Femur (tissue), 1 donor: ENCODE measurements at places on chromosomes 12 and 14.
A peak's percentile ranks its signal among the peaks of the same experiment; 100 is the strongest.

DNA sequence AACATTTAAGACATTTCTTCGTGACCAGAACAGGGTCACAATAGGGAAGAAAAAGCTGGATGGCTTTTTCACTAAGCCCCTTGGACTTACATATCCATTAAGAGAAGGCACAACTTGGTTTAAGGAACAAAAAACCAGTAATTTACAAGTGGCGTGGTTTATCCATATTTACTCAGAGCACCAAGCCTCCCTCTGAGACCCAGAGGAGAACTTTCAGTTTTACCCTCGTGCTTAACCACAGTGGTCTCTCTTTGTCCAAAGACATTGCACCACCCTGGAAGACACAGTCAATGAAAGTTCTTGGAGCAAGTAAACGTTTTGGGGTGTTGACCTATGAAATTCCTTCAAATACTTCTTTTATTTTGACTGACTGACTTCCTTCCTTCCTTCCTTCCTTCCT is 52.5 kb downstream of the SSPN start:
- DNase-seq, result no peak

GRCh38 chr12:93533310-93533709 is 39.2 kb upstream of the SOCS2 start:
- no peak for DNase-seq

- no peak for DNase-seq
These were observed 704 bp downstream of the SDR39U1 start for GRCh38 chr14:24441904-24442239.

DNA sequence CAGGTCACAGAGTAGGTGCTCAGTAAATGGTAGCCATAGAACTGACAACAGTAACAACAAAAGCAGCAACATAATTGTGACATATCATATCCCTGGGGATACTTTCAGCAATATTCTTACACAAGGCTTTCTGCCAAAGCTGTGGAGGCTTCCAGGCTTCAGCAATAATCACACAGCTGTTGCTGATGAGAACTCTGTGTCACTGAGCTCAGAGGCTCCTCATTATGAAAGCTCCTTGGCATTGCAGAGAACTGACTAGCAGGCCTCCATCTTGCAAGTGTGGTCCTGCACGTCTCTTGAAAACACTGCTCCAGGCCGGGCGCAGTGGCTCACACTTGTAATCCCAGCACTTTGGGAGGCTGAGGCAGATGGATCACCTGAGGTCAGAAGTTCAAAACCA is 97.3 kb upstream of the BTG1 start:
- DNase-seq, result peak; percentile 35

GRCh38 chr14:75306927-75307699 is 28.5 kb downstream of the FOS start:
- DNase-seq, result no peak

- DNase-seq, result no peak
These were observed 52.7 kb upstream of the POC1B start for GRCh38 chr12:89578499-89578898.

DNA sequence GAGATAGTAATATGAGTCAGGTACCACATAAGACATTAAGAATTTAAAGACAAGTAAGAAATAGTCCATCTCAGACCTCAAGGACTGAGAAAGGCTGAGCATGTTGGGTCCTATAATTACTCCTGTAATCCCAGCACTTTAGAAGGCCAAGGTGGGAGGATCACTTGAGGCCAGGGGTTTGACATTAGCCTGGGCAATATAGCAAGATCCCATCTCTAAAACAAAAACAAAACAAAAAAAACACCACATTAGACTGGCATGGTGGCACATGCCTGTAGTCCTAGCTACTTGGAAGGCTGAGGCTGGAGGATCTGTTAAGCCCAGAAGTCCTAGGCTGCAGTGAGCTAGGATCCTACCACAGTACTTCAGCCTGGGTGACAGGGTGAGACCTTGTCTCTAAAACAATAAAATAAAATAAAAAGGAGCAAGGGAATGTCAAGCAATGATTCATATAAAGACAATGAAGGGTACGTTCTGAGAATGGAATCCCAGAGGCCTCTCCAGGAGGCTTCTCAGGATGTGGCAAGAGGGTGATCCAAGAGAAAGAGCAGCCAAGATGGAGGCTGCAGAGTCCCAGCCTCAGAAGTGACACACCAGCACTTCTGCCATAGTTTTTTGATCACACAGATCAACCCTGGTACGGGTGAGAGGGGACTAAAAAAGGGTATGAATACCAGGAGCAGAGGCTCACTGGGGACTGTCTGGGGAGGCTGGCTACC is 206.4 kb downstream of the CRADD start:
- DNase-seq, result no peak

DNA sequence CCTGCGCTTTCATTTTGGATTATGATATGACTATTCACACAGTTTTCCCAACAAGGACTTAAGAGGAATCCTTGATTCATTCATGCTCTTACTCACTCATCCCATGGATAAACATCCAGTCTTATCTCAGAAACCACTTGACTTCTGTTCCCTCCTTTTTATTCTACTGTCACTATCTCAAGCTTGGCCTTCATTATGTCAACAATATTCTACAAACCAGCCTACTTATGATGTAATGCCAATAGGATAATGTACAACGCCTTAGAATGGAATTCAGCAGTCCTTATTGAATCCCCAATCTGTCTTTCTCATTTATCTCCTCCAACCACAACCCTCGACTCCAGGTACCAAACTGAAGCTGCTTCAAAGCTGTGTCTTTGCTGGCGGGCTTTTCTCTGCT is 448.5 kb downstream of the PDZRN4 start:
- no peak for DNase-seq

GRCh38 chr14:89661392-89661791 is 244.4 kb upstream of the FOXN3 start:
- no peak for DNase-seq

GRCh38 chr14:85634205-85634604 is 104.3 kb downstream of the FLRT2 start:
- no peak for DNase-seq

GRCh38 chr12:111788178-111788654 is 21.5 kb downstream of the ALDH2 start:
- no peak for DNase-seq

DNA sequence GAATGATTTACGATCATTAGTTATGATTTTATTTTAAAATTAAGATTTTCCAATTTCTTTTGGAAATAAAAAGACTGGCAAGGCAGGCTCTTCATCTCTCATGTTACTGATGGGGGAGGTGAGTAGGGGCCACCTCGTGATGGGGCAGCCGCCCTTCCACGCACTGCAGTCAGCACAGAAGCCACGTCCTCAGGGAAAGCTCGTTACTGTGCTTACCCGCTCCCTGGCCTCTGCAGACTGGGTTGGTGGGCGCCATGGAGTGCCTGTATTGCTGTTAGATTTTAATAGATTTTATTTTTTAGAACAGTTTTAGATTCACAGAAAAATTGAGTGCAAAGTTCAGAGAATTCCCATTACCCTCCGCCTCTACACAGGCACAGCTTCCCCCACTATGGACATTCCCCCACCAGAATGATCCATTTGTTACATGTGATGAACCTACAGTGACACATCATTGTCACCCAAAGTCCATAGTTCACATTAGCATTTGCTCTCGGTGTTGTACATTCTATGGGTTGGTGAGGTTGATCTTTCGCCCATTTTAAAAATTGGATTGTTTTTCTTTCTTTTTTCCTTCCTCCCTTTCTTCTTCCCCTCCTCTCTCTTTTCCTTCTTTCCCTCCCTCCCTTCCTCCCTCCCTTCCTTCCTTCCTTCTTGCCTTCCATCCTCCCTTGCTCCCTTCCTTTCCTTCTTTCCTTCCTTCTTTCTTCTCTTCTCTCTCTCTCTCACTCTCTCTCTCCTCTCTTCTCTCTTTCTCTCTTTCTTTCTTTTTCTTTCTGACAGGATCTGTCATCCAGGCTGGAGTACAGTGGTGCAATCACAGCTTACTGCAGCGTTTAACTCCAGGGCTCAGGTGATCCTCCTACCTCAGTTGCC is 30.7 kb downstream of the ADGRD1 start:
- DNase-seq, result no peak

GRCh38 chr12:78560633-78561032 is 303.9 kb upstream of the SYT1 start:
- DNase-seq, result no peak

- DNase-seq, result peak; percentile 34
These were observed 203.7 kb downstream of the PPM1H start for GRCh38 chr12:62731055-62731820.

DNA sequence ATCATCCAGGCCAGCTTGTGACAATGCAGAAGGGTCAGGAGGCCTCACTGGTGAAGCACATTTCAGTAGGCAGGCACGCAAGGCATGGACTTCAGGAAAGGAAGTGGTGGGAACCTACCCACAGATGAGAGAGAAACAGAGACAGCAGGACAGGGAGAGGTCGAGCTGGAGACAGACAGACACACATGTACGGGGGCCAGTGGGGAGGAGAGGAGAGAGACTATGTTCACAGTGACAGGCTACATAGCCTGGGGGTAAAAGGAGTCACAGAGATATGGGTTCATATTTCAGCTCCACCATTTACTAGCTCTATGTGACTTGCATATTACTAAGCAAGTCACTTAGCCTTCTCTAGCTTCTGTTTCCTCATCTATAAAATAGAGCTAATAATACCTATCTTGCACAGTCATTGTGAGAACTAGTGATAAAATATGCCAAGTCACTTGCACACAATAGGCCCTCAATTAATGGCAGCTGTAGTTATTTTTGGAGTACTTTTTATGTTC is 91.1 kb upstream of the FUT8 start:
- no peak for DNase-seq

- no peak for DNase-seq
These were observed 728.7 kb upstream of the TMEM132C start for GRCh38 chr12:127538316-127538715.

- no peak for DNase-seq
These were observed 27.4 kb upstream of the TMCC3 start for GRCh38 chr12:94677778-94678177.

- peak; percentile 85 for DNase-seq
These were observed 1.3 kb downstream of the DCAF5 start for GRCh38 chr14:69151458-69152180.

GRCh38 chr14:69643430-69644200 is 32.2 kb downstream of the SUSD6 start:
- no peak for DNase-seq

DNA sequence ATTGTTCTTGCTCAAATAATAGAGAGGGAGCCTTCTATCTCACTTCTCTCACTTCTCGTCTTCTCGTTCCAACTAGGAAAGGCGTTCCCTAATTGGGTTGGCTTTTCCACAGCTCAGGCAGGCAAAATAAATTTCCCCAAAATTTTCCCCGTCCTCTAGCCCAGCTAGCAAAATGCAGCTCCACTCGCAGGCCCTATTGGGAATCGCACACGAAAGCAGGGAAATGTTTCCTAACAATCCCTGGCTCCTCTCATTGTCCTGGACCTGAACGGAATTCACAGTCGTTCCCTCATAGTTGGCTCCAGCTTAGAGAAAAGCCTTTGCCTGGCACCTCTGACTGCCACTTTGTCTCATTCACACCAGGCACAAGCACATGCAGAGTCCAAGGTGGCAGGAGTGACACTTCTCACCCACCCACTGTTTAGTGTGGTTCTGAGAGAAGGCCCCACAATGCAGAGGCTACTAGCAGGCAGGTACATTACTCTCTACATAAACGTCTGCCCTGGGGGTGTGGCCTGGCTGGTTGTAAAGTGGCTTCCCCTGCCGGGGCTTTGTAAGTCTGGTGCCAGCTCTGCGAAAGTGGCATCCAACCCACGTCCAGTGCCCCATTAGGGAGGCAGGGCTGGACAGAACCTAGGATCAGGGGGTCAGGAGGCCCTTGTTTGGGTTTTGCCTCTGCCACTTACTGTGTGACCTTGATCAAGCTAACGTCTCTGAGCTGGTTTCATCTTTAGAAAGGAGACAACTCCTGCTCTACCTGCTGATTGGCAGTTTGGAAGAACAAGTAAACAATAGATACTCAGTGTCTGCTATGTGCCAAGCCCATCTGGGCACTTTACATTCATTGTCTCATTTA is 4.2 kb downstream of the SERPINA10 start:
- DNase-seq, result no peak

DNA sequence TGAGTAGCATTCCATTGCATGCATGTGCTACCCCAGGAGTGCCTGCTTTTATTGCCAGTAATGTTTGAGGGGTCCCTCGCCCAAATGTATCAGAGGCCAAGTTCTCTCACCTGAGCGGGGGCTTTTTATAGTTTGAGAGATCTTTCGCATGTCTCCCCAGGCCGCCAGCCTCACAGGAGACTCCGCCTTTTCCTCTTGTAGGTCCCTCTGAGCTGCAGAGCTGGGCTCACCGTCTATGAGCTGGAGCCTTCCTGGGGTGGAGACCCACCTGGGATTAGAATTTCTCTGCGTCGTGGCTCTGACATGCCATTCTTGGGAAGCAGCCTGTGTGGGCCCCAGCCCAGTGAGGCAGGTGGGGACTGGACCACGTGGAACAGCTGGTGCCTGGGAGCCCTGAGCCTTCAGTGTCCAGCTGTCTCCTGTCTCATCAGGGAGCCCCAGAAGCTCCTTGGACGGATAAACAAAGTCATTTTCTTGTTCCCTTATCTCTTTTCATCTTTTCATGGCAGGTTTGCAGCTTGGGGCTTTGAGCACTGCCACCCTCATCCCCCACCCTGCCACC is 261.7 kb upstream of the CRY1 start:
- no peak for DNase-seq

- DNase-seq, result no peak
These were observed 24.6 kb downstream of the TMEM229B start for GRCh38 chr14:67463900-67464299.

GRCh38 chr12:118055144-118055557 is 5.8 kb downstream of the WSB2 start:
- peak; percentile 36 for DNase-seq

GRCh38 chr12:6871052-6871957 is 1.8 kb downstream of the SPSB2 start:
- no peak for DNase-seq

- no peak for DNase-seq
These were observed 177.2 kb downstream of the KCNA5 start for GRCh38 chr12:5220835-5221234.

GRCh38 chr12:75591628-75592027 is 80.2 kb upstream of the KRR1 start:
- DNase-seq, result no peak

DNA sequence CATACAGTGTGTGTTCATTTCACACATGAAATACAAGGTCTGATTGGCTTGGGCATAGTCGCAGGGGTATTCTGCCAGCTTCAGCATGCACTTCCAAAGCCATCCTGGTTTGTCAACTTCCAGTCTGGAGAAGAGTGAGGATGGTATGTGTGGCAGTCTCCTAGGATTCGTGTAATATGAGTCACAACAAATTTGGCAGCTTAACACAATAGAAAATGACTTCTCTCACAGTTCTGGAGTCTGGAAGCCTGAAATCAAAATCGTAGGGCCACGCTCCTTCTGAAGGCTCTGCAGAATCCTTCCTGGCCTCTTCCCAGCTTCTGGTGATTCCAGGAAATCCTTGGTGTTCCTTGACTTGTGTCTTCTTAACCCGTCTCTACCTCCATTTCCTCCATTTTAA is 167.5 kb downstream of the PPM1H start:
- no peak for DNase-seq

- DNase-seq, result no peak
These were observed 14.8 kb upstream of the BCL11B start for GRCh38 chr14:99286761-99287160.
